Fibroblast of skin of right biceps (primary cell): ENCODE measurements at places on chromosomes 11 and 22.

- peak; percentile 55 for DNase-seq
Measured at GRCh38 chr11:83836883-83837654, 550.9 kb upstream of the CCDC90B start.

- no peak for DNase-seq
Measured at GRCh38 chr11:95697614-95698408, 91.8 kb downstream of the FAM76B start.

DNA sequence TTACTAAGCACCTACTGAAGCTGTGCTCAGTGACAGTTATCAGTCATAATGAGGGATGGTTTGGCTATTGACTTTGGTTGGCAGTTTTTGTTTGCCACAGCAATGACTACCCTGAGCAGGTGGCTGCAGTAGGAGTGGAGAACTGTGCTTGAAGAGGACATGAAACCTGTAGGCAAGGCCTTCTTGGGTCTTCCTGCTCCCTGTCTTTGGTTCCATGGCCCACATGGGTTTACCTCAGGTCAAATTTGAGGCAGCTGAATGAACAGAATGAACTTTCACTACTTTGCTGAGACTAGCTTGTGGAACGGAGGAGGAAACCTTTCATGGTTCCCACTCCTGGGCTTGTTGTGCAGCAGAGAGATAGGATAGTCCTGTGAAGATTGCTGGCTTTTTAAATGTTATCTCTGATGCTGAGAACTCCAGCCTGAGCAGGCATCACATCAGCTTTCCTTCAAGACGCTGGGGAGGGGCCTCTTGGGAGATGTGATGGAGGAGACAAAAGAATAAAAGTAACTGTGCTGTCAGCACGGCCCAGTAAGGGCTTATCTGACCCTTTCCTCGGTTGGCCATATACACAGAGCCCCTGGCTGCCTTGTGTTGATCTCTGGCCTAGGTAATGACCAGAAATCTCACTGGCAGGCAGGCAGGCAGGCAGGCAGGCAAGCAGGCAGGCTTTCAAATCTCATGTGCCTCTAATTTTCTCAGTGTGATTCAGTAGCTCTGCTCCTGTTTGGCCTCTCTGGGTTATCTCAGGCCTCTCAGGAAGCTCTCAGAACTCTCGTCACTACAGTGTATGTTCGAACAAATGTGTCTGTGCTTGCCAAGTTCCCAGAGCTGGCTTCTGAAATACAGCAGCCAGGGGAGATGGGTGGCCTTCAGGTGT is 12.0 kb downstream of the STIM1 start:
- no peak for DNase-seq

DNA sequence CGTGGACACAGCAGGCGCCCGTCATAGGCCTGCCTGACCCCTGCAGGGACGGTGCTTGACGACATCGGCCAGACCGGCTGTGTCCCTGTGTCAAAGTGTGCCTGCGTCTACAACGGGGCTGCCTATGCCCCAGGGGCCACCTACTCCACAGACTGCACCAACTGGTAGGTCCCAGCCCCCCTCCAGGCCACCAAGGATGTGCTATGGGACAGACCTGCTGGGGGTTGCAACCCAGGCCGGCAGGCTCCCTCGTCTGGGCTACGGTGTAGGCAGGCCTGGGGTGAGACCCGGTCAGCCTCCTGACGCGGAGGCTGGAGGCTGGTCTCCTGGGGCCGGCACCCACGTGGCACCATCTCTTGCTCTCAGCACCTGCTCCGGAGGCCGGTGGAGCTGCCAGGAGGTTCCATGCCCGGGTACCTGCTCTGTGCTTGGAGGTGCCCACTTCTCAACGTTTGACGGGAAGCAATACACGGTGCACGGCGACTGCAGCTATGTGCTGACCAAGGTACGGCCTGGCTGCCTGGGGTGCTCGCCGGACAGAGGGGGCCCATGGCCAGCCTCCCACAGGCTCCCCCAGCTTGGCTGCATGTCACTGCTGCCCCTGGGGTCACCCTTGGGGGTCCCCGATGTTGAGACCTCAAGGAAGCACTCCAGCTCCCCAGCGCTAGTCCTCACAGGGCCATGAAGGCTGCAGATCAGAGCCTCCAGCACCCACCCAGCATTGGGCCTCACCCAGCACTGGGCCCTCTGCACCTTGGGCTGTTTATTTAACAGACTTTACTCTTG is 7.7 kb downstream of the MUC5AC start:
- DNase-seq = no peak

- DNase-seq = no peak
Measured at GRCh38 chr11:133995066-133995465, 38.3 kb upstream of the IGSF9B start.

DNA sequence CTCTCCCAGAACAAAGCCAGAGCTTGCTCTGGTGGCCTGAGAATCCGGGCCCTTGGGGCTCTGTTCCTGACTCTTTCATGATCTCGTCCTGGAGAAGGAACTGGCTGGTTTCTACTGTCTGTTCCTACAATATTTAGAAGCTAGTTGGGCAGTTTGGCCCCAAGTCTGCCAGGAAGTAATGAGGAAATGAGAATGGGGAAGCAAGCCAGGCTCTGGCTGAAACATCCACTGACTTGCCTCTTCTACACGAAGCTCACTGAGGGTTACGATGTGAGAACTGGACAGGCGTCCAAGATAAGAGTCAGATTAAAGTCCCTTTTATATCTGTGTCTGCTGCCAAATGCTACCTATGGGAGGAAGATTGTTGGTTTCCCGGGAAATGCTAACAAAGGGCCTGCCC is 110.0 kb upstream of the KIRREL3 start:
- no peak for DNase-seq

DNA sequence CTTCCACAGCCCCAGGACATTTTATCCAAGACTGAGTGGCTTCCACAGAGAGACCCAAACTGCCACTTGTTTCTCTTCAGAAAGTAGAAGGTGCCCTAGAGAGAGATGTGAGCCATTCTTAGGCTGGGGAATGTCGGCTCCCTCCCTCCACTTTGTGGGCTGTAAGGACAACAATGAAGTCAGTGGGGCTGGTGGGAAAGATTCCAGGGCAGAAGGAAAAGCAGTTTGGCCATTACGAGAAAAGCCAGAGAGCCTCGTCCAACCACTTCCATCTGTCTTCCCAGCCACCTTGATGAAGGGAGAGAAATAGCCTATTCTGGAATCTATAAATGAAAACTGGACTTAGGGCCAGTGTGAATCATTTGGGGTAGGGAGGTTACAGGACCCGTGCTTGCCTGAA is 382.5 kb downstream of the NXPE2 start:
- no peak for DNase-seq

DNA sequence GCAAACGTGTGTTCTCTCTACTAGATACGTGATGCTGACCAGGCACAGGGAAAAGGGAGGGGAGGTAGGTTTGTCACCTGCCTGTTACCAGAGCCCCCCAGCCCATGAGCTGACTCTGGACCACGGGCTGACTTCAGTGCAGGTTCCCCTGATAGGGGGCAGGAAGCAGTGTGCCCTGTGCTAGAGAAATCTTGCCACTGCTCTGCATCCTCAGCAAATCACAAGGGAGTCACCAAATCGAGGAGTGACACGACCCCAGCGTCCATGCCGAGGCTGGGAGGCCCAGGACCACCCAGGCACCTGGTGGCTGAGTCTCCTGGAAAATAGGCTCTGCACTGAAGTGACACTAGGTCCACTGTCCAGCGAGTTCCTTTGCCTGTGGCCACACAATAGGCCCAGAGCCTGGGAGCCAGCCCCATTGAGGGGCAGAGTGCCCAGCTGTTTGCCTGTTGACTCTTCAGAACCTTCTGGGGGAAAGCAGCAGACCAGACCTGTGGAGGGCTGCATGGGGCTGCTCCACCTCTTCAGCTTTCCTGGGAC is 99.3 kb downstream of the CTTN start:
- DNase-seq = no peak

GRCh38 chr11:45085646-45086501 is 60.6 kb upstream of the PRDM11 start:
- no peak for DNase-seq

DNA sequence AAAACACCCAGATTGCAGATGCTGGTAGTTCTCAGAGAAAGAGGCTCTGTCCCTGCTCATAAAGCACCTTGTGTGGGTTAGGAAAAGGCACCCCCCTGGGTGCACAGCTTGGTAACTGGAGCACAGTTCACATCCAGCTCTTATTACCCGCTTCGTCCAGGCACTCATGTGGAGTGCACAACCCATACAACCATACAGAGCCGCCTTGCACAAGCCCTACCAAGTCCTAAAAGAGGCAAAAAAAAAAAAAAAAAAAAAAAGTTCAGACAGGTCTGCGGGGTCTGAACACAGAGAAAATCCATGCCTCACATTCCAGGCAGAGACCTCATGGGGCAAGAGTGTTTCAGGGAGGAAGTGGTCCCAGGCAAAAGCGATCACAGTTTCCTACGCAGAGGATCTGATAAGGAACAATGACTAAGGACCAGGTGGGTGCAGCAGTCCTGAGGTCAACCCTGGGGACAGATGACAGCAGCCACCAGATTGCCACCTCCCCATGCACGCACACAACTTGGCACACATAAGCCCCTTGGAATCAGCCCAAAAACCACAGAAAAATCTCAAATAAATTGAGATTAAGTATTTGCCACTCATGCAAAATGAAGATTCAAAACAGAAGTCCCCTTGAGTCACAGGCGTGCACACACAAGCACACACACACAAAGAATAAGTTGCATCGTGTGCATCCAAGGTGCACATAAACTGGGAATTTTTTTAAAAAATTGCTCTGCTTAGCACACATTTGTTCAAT is 12.3 kb downstream of the MB start:
- peak; percentile 68 for DNase-seq

- DNase-seq = no peak
Measured at GRCh38 chr11:10540546-10540914, 457 bp downstream of the RNF141 start.

- peak; percentile 100 for DNase-seq
Measured at GRCh38 chr11:35629914-35630313, 11.7 kb downstream of the FJX1 start.

GRCh38 chr22:17638182-17638431 is 450 bp upstream of the BCL2L13 start:
- no peak for DNase-seq

- DNase-seq = no peak
Measured at GRCh38 chr22:50272044-50272802, 2.0 kb upstream of the MAPK11 start.
